ENCODE measurements at places on chromosomes 6 and 20.

DNA sequence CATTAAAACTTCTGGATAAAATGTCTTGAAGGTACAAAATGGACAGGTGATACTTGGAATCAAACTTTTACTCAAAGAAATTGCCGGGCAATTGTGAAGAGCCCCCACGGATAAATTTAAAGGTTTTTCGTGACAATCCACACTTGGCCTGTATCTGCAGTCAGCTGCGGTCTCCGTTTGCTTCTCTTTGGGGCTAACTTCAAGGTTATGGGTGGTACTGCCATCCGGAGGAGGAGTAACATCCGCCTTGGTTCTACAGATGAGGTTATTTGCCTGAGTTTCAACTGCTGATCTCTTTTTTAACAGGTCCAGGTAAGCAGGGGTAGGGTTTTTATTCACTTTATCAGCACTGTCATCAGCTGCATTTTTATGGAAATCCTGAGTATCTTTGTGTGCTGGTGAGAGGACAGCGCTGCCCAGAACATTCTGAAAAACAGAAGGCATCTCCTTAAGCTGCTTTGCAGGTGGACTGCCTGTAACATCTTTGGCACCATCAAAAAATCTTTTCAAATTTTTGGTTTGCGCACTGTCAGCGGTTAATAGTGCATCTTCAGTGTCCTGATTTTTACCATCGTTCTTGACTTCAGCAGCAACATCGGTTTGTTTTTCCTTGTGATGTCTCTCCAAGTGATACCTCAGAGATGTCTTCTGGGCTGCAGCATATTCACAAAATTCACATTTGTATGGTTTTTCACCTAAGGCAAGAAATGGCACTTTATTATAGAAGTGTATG is 16.9 kb downstream of the ZNF217 start:
- no peak for DNase-seq

DNA sequence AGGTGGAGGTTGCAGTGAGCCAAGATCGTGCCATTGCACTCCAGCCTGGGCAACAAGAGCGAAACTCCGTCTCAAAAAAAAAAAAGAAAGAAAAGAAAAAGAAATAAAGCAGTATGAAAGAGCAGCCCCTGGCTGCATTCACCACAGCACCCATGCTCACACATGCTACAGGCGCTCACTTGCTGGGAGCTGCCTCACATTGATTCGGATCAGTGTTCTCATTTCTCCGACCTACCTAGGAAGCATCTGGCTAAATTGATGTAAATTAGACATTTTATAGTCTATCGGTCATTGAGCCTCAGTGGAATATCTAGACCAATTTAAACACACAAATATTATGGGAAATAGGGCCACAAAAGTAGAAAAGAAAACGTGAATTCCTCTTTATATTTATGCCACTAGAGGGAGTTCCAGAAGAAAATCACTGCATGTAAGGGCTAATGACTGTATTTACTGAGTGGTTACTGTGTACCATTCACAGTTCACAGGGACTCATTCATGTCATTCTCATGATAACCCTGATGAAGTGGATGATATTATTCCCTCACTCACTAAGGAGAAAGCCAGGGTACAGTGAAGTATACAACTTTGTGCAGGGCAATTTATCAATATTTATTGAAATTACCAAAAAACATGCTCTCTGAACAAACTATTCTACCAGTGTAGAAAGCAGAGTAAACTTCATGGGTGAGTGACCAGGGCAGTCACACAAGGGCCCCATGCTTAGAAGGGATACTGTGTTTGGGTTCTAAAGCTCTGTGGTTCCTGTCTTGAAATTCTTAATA is 5.3 kb upstream of the MOG start:
- DNase-seq: no peak

GRCh38 chr20:45229264-45230056 is 8.3 kb downstream of the SEMG2 start:
- peak; percentile 5 for DNase-seq

- no peak for DNase-seq
These were observed 69.2 kb downstream of the PTPRA start for GRCh38 chr20:2942439-2942838.

Data from stimulated activated CD4-positive, alpha-beta T cell treated with anti-CD3 and anti-CD28 coated beads, TNF-alpha, amount 100 ng/mL, for 24 hours (primary cell).